ENCODE measurements at places on chromosomes 5 and 9.

GRCh38 chr9:26723486-26723885 is 169.1 kb downstream of the CAAP1 start:
- DNase-seq: peak; percentile 43

GRCh38 chr5:74371621-74372020 is 268.9 kb downstream of the ENC1 start:
- DNase-seq: no peak

DNA sequence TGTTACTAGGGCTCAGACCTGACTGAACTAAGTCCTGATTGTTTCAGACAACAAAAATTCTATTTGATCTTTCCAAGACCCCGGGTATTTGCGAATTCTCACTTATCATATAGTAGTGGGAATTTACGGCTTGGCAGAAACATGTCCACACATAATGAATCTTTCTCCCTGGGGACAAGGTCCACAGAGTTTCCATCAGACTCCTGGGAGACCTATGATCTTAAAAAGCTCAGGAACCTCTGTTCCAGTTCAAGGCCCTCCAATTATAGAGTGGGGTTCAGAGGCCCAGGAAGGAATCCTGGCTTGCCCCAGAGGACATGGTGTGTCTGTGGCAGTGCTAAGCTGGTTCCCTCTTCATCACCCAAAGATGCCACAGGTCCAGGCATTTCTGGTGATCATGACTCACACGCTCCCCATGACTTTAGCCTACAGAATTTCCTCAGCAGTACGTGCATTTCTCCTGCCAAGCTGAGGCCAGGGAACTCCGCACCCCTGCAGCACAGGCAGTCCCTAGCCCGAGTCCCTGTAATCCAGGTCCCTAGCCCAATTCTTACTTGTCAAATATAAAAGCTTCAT is 12.6 kb downstream of the RAPGEF1 start:
- peak; percentile 82 for DNase-seq

GRCh38 chr9:81490605-81491331 is 198.6 kb downstream of the TLE1 start:
- no peak for DNase-seq

DNA sequence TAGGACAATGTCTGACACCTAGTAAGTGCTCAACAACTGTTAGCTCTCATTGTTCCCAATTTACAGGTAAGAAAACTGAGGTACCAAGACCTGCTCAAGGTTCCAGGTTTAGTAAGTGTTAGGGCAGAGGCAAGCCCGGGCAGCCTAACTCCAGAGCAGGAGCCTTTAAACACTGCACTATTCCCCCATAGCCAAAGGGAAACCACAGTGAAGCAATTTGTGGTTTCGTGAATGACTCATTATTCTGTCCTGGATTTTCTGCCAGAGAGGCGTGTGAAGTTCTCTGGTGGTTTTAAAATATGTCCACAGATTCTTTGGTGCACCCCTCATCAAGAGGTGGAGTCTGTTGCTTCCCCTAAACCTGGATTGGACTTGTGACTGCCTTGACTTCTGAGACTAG is 1.0 kb upstream of the MCC start:
- peak; percentile 69 for DNase-seq

GRCh38 chr5:135955525-135955924 is 742 bp upstream of the LECT2 start:
- DNase-seq: no peak

DNA sequence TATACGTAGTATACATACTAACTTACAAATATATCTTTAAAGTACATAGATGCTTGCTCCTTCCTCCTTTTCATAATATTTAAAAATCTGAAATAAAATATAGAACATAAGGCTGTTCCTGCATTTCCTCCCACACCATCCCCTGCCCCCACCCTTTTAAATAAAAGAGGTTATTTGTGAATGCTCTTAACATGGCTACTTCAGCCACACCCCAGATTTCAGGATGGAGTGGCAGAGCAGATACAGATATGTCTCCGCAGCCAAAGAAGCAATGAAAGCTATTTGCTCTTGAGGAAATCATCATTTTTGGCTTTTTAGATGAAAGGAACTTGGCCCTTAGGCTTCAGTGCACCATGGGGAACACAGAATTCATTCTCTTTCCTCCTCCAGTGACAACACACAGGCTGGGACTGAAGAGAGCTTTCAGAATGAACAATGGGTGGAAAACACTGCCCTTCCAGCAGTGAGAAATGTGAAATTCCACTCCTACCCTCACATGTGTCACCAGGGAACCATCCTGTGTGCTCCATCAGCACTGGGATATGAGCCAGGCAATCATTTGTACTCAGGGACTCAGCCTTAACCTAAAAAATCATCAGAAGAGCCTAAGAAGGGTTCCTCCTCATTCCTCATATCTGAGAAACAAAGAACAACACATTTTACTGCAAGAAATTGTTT is 134.3 kb downstream of the PPP2R2B start:
- DNase-seq: no peak

GRCh38 chr9:93543117-93543516 is 33.3 kb upstream of the PHF2 start:
- DNase-seq: no peak

DNA sequence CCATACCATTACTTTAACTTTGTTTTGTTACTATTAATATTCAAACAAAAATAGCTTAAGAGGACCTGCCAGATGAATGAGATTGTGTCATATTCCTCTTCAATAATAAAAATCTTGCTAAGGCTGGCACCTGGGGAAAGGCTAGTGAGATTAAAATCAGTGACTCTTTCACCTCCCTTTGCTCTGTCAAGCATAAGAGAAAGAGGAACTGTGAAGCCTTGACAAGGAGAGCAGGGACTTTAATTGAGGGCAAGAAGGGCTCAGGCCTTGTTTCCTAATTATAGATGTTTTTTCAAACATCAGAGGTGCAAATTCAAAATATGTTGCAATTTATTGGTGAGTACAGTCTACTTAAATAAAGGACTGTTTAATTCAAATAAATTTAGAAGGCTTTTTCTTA is 91.7 kb downstream of the SPATA31D1 start:
- no peak for DNase-seq

- peak; percentile 65 for DNase-seq
Observed at GRCh38 chr5:139709582-139710318, 61.6 kb downstream of the CXXC5 start.

GRCh38 chr5:5183933-5184332 is 43.8 kb downstream of the ADAMTS16 start:
- no peak for DNase-seq

- no peak for DNase-seq
Observed at GRCh38 chr9:121268598-121268850, 562 bp downstream of the GSN start.

DNA sequence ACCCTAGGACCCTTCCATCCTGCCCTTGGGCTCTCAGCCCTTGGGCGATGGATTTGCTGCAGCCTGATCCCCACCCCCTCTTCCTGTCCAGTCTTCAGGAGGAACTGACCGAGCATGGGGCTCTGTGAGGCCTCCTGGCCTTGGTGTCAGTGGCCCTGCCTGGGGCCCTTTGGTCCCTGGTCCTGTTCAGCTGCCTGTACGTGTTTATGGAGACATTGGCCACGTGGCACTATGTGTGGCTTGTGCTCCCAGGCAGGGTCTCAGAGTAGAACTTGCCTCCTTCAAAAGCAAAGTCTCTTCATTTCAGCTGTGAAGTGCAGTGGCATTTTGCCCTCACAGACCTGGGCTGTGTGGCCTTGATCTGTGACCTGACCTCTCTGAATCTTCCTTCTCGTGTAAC is 11.1 kb downstream of the FCN2 start:
- DNase-seq: peak; percentile 46

- DNase-seq: no peak
Observed at GRCh38 chr5:81763294-81763928, 12.5 kb upstream of the SSBP2 start.

- no peak for DNase-seq
Observed at GRCh38 chr5:39750661-39751060, 325.9 kb upstream of the DAB2 start.

DNA sequence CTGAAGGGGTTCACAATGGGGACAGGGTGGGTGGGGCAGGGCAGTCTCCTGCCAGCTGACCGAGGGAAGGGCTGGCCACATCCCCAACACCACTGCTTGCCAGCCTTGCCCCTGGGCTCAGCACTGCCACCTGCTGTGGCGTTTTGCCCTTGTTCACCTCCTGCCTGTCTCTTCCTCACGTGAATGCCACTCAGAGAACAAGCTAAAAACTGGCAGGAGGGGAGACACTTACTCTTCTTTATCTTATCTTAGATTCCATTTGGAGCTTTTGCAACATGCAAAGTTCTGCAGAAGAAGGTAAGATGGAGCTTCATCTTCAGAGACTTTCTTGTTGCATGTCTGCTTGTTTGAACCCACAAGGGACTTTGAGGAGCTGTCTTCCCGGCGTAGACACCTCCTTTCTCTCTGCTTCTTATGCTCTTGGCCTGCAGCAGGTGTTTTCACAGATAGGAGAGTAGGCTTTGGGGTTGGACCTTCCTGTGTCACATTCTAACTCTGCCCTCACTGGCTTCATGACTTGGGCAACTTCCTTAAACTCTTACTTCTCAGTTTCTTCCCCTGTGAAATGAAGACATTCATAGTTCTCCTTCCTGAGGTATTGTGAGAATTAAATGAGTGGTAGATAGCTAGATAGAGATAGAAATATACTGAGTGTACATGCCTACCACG is 4.1 kb downstream of the LRSAM1 start:
- peak; percentile 71 for DNase-seq

GRCh38 chr9:112831281-112831851 is 59.3 kb downstream of the SLC46A2 start:
- peak; percentile 66 for DNase-seq

DNA sequence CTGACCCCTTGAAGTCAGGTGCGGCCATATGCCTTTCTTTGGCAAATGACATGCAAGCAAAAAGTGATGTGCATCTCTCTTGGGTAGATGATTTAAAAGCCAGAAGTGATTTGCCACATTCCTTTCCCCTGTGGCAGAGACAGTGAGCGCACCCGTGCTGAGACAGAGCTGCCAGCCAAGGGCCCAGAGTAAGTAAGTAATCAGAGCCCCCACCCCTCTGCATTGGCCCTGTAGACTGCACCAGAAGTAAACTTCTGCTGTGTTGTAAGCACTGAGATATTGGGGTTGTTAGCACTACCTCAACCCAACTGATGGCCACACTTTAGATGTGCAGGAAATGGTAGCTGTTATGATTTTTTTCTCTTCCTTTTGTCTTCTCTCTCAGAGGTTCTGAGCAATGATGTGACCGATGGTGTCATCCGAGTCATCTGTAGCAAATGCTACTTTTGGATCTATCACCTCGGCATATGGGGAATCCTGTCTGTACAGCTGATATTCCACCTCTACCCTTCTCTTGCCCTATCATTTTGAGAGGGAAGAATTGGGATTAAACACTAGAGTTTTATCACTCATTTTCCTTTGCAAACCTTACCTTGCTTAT is 58.0 kb downstream of the DOCK2 start:
- no peak for DNase-seq

GRCh38 chr9:121026768-121027167 is 23.3 kb downstream of the C5 start:
- DNase-seq: no peak

DNA sequence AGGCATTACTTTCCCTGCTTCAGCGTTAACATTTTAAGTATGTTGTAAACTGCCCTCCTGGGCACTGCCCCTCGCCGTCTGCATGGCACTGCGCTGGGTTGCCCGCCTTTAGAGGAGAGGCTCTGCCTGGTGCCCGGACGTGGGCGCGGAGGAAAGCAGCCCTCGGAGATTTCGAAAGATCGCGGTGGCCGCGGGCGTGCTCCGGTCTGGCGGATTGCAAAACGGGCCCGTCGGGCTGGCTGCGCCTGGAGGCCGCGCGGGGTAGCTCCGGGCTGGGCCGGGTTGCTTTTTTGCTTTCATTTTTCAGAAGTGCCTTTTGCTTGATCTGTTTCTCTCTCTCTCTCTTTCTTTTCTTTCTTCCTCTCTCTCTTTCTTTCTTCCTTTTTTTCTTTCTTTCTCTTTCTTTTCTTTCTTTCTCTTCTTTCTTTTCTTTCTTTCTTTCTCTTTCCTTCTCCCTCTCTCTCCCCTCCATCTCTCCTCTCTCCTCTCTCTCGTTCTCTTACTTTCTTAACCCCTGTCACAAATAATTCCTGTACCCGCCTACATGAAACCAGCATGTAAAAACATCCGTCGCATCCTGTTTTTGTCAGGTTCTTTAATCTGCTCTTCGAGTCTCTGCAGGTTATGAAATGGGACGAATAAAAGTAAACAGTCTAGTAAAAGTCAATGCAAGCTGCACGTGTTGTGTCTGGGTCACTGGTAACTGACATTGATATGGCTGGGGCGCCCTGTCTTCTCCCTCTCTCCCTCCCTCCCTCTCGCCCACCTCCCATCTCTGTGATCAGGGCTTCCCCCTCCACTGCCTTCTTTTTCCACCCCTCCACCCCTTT is 1.7 kb downstream of the FST start:
- peak; percentile 95 for DNase-seq

- DNase-seq: no peak
Observed at GRCh38 chr5:134463176-134463720, 51.6 kb upstream of the CDKN2AIPNL start.

- peak; percentile 76 for DNase-seq
Observed at GRCh38 chr5:78597068-78597973, 51.3 kb downstream of the LHFPL2 start.

GRCh38 chr5:178199581-178200434 is 4.5 kb upstream of the HNRNPAB start:
- DNase-seq: no peak

GRCh38 chr9:93325307-93326035 is 126.0 kb upstream of the FAM120A start:
- no peak for DNase-seq

- DNase-seq: peak; percentile 53
Observed at GRCh38 chr5:137751869-137752491, 2.2 kb downstream of the HNRNPA0 start.

GRCh38 chr5:142735323-142736246 is 34.6 kb upstream of the ARHGAP26 start:
- DNase-seq: no peak

DNA sequence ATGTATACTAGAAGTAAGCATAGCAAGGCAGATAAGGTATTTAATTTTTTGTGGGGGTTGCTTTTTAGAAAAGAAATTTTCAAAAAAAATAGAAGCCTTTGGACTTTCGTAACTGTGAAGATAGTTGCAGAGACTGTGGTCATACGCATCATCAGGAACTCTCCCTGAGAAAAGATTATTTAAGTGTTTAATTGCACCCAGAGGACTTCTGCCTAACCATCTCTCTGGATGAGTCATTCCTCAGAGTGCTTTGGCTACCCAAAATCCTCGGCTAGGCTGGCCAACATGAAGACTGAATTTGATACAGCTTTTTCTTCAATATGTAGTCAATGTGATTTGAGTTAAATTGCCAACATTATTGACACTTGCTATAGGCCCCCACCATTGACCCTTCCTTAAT is 296.4 kb downstream of the TLR4 start:
- DNase-seq: no peak

- DNase-seq: no peak
Observed at GRCh38 chr5:109038209-109038840, 290.6 kb downstream of the FER start.

- DNase-seq: no peak
Observed at GRCh38 chr9:130933114-130934046, 5.7 kb downstream of the FIBCD1 start.

GRCh38 chr5:7869474-7870136 is 657 bp downstream of the MTRR start:
- peak; percentile 58 for DNase-seq

DNA sequence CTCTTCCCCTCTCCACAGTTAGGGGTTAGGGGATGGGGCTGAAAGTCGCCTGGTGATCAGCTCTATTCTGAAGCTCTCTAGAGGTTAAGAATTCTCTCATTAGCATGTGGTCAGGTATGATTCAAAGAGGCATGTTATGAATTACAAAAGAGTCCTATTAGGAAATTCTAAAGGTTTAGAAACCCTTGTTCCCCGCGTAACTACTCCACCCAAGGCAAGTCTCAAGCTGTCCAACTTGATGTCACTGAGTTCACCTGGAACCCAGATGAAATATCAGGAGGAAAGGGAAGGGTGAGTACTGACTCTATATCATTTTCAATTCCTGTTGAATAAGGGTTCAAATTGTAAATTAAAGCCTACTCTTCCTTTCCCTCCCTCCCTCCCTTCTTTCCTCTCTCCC is 18.1 kb upstream of the RNF145 start:
- DNase-seq: peak; percentile 34
